ENCODE measurements at places on chromosomes 11 and 22. TPM values are rescaled to one million over a fixed set of nuclear protein-coding genes. Genes with fewer than 3 reads are reported as not detected.

DNA sequence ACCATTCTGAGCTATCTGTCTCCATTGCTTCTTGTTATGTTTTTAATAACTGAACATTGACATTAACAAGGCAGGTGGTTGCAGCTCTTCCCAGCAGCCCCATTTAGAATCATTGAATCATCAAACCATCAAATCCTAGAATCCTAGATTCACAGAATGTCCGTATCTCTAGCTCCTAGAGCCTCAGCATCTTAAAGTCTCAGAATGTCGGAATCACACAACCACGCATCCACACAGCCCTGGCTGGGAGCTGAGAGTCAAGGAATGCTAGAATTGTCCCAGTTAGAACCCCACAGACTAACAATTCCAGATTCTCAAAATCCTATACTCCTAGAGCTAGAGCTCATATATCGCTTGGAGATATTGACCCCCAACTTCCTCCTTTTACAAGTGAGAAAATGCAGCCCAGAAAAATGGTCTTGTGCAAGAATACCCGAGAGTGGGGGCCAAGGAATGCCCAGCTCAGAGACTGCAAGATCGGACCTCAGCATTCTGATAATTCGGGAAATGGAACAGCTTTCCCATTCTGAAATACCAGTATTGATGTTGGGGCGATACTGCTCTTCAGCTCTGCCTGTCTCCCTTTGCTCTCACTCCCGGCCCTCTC is 38.8 kb downstream of the PDE2A start:
- H3K36me3 ChIP-seq: no peaks in the 10 kb centered on the region
- H3K4me3 ChIP-seq: no peak overlapping the region
- no peak overlapping the region for H3K27ac ChIP-seq
- no peak for DNase-seq
- peaks cover 39% of the 10 kb centered on the region for H3K27me3 ChIP-seq

Gene OR52I1
- not detected for total RNA-seq

Gene MCHR1
- 2.1 TPM for total RNA-seq

DNA sequence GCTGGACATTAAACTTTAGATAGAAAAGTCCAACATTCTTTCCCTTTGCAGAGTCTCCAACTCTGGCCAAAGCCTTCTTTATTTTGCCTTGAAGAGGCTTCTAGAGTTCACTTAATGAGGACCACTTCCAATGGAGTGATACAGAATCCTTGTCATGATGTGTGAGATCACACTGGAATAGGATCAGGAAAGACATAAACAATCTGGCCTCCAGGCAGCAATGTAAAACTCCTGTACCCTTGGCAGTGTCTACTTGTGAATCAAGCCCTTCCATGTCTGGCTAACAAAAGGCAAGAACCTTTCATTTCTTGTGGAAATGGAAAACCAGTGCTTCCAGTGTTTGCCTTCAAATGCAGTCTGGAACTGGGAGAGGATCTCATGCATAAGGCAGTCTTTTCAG is 56.5 kb upstream of the FIBIN start:
- DNase-seq: no peak
- H3K4me3 ChIP-seq: no peak overlapping the region
- no peaks in the 10 kb centered on the region for H3K36me3 ChIP-seq
- peaks cover 15% of the 10 kb centered on the region for H3K4me1 ChIP-seq
- peaks cover 78% of the 10 kb centered on the region for H3K27me3 ChIP-seq

Gene PLXNB2
- total RNA-seq: 32.4 TPM

Gene ACTN3
- total RNA-seq: 33.0 TPM

DNA sequence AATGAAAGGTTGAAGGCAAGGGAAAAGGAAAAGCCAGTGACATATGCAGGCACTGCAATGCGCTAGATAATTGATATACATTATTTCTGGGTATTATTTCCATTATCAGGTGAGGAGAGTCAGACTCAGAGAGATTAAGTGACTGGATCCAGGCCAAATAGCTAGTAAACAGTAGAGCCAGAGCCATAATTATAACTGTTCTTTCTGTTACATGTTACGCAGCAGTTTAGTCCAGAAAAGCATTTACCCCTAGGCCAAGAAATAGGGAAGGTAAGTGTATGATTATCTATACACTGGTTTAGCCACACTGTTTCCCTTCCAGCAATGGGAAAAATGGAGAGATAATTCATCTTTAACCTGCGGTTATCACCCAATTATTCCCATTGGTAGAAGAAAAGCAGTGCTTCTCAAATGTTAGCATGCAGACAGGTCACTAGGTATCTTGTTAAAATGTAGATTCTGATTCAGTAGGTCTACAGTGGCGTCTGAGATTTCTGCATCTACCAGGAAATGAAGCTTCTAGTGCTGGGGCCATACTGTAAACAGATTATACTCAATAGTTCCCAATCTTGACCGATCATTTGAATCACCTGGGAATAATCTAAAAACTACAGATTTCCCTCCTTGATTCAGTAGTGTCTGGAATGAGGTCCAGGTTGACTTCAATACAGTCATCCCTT is 69.4 kb downstream of the RBFOX2 start:
- H3K36me3 ChIP-seq: no peaks in the 10 kb centered on the region
- H3K4me1 ChIP-seq: peaks cover 26% of the 10 kb centered on the region
- no peak for DNase-seq

Gene OR52E8
- not detected for total RNA-seq

Gene PLEKHA7
- total RNA-seq: 20.3 TPM

Gene RASD2
- 0.19 TPM for total RNA-seq

Gene C1QTNF4
- total RNA-seq: 0.39 TPM

Gene KCNK4
- not detected for total RNA-seq

GRCh38 chr11:87331273-87331672 is 293.5 kb downstream of the TMEM135 start:
- H3K27ac ChIP-seq: no peak overlapping the region
- no peaks in the 10 kb centered on the region for H3K36me3 ChIP-seq
- DNase-seq: no peak
- H3K4me1 ChIP-seq: no peaks in the 10 kb centered on the region
- H3K4me3 ChIP-seq: no peak overlapping the region
- no peaks in the 10 kb centered on the region for H3K27me3 ChIP-seq

Measured in neural progenitor cell (in vitro differentiated cells).